ENCODE measurements at places on chromosomes 13 and 19. TPM values are rescaled to one million over a fixed set of nuclear protein-coding genes. Genes with fewer than 3 reads are reported as not detected.
A peak's percentile ranks its signal among the peaks of the same experiment; 100 is the strongest.

The LACC1 gene
- 1.7 TPM for total RNA-seq

The APOC4 gene
- not detected for total RNA-seq

The FZR1 gene
- total RNA-seq: 51.3 TPM

The DMKN gene
- 0.88 TPM for total RNA-seq

DNA sequence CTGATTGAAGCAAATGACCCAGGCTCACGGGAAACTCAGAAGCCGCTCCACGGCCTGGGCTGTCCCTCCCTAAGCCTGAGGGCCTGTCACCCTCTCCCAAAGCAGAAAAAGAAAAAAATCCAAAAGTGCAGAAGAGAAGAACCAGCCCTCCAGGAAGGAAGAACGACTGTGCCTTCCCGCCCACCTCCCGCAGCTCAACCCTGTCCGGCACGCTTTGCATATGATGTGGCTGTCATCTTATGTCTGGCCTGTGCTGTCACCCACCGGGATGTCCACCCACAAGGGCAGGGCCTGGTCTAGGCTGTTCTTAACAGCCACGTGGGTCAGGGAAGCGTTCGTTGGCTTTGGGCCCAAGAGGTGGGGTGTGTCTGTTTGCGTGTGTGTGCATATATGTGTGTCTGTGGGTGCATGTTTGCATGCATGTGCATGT lies 13.7 kb downstream of the ZBTB7A start:
- DNase-seq: no peak

DNA sequence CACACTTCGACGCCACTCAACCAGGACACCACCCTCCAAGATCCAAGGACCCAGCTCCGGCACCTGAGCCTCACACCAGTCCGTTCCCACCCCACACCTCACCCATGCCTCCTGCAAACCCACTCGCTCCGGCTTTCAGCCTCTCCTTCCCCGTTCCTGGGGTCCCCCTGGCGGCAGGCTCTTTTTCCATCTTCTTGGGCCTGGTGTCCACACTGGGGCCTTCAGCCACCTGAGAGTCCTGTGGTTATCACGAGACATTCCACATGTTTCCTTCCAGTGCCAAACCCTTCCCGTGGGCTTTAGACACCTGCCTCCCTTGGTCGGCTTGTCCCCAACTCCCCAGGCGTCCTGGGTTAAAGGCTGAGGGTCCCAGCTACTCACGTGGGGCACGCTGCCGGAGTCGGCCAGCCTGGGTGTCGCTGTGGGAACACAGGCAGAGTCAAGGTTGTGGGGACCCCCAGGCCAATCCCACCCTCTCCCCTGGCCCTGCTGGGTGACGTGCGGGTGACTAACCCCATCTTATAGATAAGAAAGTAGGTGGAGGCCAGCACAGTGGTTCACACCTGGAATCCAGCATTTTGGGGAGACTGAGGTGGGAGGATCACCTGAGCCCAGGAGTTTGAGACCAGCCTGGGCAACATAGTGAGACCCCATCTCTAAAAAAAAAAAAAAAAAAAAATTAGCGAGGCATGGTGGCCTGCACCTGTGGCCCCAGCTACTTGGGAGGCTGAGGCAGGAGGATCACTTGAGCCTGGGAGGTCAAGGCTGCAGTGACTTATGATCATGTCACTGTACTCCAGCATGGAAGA lies 1.9 kb downstream of the JSRP1 start:
- peak; percentile 79 for DNase-seq

- DNase-seq: no peak
Measured at GRCh38 chr19:805600-806550, 8.6 kb downstream of the PTBP1 start.

DNA sequence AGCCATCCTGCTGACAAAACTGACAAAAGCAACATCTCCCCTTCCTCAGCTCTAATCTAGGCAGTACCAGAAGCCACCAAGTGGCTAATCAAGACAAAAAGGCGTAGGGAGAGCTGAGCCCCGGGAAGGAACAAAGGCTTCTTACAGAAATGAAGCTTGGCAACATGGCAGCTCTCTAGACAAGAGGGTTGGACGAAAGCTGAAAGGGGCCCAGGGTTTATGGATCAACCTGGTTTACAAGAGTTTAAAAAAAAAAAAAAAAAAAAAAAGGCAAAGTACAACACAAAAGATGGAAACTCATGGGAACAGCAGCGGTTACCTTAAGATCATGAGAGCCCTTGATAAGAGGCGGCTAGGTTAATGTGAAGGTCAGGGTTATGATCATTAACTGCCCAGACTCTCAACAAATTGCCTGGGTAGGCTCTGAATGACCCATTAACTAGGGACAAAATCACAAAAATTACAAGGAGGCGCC lies 14.0 kb downstream of the ZC3H4 start:
- no peak for DNase-seq

DNA sequence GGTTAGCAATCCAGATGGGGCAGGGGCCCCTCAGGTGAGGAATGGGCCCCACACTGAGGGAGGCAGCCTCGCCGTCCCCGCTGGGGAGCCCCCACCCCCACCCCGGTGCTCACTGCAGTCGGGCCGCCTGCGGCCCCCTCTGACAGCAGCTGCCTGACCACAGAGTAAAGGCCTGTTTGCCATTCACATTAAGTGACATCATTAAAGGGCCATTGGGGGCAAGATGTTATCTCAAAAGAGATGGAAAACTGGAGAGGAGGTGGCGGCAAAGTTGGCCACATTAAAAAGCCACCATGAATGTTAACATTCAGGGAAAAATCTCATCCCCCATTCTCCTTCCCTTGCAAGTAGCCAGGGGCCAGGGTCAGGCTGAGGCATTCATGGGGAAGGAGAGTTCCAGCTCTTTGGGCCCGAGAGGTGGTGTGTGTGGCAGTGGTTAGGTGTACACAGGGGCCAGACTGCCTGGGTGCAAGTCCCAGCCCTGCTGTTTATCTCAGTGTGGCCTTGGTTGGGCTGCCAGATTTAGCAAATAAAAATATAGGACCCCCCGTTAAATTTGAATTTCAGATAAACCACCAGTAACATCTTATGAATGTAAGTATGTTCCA lies 20.9 kb downstream of the VSTM2B start:
- no peak for DNase-seq

DNA sequence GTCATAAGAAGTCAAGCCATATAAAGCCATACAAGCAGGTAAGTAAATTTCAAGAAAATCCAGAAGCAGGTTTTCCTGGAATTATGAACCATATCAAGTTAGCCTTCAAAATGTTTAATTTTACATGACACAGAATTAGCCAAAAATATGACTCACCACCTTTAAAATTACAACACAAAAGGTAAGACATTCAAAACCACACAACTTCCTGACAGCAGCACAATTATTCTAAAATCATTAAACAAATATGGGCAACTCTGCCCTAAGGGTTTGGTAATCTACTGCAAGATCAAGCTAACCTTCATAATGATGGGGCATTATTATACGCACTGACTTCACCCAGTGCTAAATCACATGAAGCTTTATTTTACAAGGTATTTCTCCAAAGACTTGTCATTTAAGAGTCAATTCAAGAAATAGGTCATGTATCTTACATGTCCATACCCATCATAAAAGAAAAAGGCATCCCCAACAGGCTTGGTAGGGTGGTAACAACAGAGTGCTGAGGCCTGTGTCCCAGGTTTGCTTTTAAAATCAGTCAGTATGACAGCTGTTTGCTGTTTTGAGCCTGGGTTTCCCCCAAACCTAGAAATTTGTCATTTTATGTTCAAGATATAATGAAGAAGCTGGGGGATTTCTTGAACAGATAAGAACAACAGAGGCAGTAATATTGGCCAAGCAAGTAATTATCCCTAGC lies 15.2 kb downstream of the RCBTB1 start:
- no peak for DNase-seq

GRCh38 chr13:39607876-39608275 lies 4.9 kb upstream of the LHFPL6 start:
- no peak for DNase-seq

GRCh38 chr13:21945195-21945594 lies 274.3 kb downstream of the FGF9 start:
- no peak for DNase-seq

- peak; percentile 80 for DNase-seq
Measured at GRCh38 chr19:4474514-4475022, 2.5 kb downstream of the HDGFL2 start.

DNA sequence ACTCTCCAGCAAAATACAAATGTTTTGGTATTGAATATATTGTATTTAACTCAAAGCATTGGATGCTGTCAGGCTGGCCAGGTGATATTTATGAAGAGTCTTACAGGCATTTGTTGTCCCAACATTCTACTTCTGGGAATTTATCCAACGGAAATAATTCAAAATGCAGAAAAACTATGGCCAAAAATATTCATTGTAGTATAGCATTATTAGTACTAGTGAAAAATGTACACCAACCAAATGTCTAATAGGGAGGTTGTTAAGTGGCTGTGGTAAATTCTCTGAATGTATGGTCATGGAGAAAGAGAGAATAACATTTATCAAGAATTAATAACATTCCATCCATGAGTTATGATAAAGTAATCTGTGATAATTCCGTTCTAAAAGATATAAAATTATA lies 38.6 kb upstream of the GAS6 start:
- no peak for DNase-seq

DNA sequence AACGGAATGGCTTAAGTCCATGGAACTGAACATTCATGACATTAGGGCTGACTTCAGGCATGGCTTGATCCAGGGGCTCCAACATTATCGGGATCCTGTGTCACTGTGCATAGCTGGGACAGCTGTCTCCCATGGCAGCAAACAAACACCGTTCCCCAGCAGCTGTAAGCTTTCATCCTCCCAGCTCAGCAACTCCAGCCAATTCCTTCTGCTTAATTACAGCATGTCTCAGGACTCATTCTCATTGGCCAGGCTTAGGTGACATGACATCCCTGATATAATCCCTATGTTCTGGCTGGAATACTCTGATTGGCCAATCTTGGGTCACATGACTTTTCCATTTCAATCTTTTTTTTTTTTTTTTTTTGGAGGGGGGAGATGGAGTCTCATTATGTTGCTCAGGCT lies 10.9 kb upstream of the TLE5 start:
- no peak for DNase-seq

DNA sequence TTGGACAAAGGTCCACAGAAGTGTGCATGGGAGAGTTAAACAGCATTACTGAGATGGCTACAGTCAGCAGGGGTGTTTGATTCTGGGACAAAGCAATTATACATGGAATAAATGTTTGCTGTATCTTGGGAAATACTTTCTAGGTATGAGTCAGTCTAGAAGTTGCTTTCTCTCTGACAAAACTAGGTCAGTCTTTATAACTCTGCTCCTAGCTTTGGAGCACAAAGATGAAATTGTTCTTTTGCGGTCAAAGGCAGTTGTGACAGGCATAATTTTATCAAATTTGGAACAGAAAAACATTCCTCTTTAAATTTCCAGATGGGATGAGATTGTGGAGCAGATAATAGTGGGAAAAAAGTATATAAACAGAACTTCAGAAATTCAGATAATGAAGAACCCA lies 1045.4 kb upstream of the MIR17HG start:
- DNase-seq: no peak

DNA sequence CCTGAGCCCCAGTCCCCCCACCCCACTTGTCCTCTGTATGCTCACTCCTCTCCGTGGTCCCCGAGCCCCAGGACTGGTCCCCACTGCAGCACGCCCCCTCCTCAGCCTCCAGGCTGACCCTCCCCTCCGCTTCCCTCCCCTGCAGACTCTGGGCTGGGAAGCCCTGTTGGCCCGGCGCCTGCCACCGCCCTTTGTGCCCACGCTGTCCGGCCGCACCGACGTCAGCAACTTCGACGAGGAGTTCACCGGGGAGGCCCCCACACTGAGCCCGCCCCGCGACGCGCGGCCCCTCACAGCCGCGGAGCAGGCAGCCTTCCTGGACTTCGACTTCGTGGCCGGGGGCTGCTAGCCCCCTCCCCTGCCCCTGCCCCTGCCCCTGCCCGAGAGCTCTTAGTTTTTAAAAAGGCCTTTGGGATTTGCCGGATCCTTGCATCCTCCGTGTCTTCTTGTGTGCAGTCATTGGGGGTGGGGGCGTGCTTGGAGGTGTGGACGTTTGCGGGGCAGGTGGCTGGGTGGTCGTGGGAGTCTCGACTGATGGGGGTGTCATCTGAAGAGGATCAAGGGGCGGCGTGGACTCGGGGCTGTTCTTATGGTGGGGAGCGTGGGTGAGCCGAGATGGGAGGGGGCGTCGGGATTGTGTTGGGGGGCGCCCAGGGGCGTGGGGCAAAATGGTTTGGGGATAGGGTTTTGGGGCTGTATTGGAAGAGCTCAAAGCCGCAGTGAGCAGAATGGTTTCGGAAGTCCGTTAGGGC lies 3.5 kb downstream of the PTGER1 start:
- DNase-seq: no peak

DNA sequence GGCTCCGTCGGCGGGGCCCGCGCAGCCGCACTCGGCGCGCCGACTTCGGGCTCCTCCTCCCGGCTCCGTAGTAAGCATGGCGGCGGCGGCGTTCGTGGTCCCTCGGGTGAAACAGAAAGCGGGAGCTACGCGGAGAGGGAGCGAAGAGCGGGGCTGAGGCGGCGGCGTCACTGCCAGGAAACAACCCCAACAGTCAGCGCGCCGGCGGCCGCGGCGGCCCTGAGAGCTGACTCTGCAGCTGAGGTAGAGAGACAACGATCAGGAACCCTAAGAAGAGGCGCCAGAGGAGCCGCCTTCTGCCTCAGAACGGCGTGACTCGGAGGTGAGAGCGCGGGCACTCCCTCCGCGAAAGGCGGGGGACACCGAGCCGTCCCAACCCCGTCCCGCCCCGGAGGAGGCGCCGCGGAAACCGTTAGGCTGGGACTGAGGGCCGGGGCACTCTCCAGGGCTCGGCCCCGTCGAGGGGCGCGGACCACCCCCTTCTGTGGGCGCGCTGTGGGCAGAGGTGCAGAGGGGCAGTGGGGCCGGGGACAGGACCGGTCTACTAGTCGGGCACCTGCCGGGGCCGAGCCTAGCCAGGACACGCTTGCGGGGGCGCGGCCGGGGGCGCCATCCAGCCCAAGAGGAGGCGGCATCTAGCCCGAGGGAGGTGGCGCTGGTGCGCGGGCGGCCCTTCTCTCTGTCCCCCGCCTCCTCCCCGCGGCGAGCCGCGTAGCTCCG lies at the start of gene FNDC3A:
Gene FNDC3A, plus strand, starts transcription at position 57 of the 720 bp plus-strand sequence. CDS start 30,279 bp downstream, outside the sequence.
- DNase-seq: peak; percentile 87

DNA sequence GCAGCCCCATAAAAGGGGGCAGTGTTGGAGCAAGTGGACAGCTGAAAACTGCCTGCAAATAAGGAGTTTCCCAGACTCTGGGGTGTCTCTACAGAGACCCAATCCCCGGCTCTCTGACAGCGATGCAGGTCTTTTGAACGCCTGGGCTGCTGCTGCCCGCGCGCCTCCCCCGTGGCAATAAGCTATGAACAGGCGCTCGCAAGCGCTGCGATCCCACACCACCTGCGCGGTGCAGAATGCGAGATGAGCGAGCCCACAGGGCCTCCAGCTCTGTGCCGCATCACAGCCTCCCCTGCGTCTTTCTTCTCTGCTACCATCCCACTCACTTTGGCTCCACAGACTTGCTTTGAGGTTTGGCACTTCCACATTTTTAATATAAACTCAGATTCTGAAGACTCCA lies 62.3 kb downstream of the KCTD15 start:
- no peak for DNase-seq

- no peak for DNase-seq
Measured at GRCh38 chr19:4108767-4109625, 14.9 kb downstream of the MAP2K2 start.

GRCh38 chr13:106795847-106796246 lies 227.9 kb upstream of the ARGLU1 start:
- DNase-seq: no peak
